ENCODE measurements at places on chromosomes 7 and 10.

GRCh38 chr7:78616539-78616938 lies 818.0 kb downstream of the PHTF2 start:
- no peak for DNase-seq

DNA sequence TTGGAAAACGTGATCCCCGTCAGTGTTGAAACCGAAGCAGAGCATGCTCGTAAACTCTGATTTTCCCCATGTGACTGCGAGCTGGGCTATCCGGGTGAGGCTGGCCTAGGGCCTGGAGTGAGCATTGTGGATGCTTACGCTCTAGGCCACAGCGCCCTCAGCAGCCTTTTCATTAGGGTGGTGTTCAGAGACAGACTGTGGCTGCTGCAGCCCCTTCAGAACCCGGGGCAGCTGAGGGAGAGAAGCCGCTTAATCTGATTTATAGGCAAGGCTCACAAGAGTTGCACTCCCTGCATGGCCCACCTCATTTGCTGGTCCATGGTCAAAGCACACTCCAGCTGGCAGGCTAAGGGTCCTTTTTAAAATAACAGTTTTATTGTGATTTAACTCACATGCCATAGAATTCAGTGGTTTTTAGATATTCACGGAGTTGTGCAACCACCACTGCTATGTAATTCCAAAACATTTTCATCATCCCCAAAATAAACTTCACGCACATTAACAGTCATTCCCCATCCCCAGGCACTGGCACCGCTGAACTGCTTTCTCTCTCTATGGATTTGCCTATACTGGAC lies 72.5 kb downstream of the SYPL1 start:
- no peak for DNase-seq

DNA sequence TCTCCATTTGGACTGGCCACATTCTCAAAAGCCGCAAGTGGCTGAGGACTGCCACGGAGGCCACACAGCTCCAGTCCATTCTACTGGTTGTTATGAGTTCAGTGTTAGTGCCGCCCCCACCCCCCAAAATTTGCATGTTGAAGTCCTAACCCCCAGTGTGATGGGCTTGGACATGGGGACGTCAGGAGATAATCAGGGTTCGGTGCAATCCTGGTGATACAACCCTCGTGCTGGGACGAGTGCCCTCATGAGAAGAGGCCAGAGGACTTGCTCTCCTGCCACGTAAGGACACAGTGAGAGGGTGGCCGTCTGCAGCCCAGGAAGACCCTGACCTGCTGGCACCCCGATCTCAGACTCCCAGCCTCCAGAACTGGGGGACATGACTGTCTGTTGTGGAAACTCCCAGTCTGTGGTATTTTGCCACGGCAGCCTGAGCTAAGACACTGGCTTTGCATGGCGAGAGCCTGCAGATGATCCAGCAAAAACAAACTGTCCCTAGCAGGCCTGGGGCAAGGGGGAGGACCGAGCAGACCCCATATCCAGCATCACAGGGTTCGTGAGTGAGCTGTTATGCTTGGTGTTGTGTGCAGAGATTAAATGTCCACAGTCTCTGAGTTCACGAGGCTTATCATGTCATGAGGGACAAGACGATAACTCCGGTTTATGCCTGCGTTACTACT lies 41.5 kb upstream of the INSIG1 start:
- DNase-seq, result no peak

- no peak for DNase-seq
Measured at GRCh38 chr10:8116474-8116873, 62.0 kb downstream of the GATA3 start.

DNA sequence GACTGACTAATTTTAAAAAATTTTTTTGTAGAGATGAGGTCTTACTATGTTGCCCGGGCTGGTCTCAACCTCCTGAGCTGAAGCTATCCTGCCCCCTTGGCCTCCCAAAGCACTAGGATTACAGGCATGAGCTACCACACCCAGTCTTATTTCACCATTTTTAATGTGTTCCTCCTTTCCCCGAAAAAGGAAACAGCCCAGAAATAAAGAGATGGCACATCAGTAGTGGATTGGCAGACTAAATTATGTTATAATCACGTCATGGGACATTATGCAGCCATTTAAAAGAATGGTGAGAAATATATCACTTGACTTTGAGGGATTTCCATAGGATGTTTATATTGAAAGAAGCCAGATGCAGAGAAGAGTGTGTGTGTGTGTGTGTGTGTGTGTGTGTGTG lies 40.5 kb downstream of the CAPZA2 start:
- no peak for DNase-seq

DNA sequence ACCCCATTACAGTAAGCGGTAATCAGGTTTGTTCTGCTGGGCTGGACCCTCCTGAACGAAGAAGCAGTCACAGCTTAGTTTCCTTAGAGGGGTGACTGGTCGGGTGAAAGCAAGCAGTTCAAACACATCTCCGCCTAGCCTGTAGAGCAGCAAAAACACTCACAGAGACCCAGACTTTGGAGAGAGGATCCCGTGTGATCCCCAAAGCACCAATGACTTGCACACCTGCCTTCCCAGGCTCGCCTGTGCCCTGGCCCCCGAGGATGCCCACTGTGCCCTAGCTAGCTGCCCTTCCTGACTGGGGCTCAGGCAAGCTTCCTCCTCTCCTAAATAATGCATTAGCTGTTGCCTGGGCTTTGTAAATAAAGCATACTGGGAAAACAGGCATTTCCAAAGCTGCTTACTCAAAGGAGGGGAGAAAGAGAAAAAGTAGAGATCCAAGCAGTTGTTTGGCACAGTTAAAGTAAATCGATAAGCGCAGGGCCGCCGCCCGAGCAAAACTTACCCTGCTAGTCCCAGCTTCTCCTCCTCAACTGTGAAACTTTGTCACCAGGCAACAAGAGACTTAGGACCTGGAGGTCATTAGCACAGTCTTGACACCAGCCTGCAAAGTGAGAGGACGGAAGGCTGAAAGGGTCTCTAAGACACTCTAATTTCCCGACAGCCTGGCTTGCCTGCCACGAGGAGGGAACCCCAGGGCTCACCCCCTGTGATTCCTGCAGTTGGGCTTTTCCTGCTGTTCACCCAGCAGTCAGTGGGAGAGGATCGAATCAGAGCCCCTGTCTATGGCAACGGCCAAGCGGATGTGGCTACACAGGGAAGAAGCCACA lies 4.8 kb downstream of the LRRC18 start:
- DNase-seq, result no peak

DNA sequence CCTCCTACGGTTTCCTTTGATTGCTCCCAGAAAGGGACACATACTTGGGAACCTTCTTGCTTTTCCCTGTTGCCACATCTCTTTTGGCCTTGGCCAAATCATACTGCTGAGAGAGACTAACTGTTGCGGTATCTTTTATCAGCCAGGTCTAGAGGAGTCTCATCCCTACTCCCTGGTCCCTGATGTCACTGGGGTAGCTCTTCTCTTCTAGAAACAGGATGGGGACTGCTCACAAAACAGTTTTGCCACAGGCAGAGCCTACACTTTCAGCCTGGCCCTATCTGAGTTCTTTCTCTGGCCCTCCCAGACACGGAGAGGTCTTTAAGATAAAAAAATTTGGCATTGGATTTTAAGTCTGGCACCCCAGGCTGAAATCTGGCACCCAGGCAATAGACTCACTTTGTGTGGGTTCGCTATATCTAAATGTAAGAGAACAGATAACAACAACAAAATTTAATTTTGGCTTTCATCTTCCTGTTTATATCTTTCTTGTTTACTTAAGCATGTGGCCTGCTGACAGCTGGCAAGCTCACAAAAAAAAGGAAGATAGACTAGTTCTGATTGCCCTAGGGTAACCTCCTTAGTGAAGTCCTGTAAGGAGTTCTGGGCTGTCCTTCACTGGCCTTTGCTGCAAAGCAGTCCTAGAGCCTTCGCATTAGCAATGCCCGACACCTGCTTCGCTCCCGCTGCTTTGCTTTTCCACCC lies 228.3 kb upstream of the NPVF start:
- DNase-seq, result no peak

DNA sequence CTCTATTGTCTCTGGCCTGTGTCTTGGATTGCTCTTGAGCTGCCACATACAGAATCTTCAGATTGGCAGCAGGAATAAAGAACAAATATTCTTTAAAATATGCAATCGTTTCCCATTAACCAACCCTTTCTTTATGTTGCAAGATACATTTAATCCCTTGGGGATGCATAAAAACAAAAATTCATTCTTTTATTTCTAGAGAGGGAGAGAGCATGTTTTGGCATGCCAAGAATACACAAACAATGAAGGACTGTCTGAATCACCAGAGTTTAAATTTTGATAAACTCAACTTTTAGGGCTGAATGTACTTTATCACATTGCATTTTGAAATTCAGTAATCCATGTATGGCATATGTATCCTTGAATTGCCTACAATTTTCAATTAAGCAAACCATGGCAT lies 154.3 kb upstream of the SEMA3D start:
- no peak for DNase-seq

DNA sequence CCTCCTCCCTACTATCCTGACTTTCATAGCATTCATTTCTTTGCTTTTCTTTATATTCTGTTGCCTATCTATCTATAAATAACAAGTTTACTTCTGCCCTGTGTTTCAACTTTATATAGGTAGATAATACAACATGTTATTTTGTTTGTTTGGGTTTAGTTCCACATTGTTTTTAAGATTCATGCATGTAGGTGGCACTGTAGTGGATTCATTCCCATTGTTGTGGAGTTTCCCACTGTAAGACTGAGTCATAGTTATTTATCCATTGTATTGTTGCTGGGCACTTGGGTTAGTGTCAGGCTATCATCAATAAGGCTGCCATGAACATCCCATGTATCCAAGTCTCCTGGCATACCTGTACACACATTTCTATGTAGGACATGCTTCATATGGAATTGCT lies 127.7 kb downstream of the ARHGAP22 start:
- DNase-seq, result no peak

DNA sequence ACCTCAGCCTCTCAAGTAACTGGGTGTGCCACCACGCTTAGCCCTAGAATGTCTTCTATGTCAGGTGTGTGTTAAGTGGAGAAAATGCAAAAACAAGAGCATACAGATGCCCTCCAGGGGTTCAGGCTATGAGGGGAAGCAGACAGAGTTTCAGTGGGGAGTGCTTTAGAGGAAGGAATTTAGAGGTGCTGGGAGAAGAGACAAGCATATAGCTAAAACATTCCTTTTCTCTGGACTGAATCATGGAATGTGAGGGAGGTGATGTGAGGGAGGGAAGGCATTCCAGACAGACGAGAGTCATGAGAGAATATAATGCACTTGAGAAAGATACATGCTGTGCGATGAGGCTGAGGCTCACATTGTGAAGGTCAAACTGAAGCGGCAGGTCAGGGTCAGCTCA lies 6.6 kb upstream of the ZNF786 start:
- DNase-seq, result no peak

- DNase-seq, result no peak
Measured at GRCh38 chr10:59627366-59628018, 82.2 kb downstream of the SLC16A9 start.

DNA sequence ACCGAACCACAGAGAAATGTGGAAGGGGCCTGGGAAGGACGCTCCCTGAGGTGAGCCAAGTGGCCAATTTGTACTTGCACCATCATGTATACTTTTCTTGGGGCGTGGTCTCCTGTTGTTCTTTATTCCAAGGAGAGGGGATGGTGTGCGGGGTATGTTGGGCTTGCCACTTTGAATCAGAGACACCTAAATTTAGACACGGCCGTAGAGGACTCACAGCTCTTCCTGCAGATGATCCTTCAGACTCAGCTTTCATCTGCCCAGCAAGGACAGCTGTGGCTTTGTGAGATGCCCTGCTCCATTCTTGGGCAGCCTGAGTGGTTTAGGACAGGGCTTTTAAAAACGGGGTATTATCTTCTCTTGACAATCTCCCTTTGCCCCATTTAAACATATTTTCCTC lies 473.2 kb downstream of the REEP3 start:
- DNase-seq, result no peak

GRCh38 chr10:114265392-114266053 lies 26.5 kb downstream of the VWA2 start:
- no peak for DNase-seq

GRCh38 chr10:79420974-79421688 lies 24.3 kb downstream of the ZCCHC24 start:
- no peak for DNase-seq

DNA sequence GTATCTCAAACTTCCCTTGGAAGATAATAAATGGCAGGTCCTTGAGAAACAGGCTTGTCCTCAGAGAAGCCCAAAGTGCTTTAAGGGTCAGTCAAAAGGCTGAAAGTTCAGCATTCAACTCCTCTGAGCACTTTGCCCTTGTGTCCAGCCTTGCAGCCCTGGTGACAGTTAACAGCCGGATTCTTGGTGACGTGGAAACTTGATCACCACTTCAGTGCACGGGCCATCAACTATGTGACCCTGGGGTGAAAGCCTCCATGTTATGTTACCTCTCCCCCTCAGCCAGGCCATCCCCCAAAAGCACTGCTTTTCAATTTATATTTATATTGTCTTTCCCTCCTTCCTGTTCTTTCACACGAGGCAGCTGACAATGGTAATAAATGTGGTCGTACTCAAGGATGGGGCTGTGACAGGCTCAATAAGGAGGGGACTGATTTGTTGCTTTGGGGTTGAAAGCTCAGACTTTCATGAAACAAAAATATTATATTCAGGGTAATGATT lies 164.0 kb upstream of the NRP1 start:
- no peak for DNase-seq

- no peak for DNase-seq
Measured at GRCh38 chr7:30430777-30431176, 47.8 kb downstream of the NOD1 start.

DNA sequence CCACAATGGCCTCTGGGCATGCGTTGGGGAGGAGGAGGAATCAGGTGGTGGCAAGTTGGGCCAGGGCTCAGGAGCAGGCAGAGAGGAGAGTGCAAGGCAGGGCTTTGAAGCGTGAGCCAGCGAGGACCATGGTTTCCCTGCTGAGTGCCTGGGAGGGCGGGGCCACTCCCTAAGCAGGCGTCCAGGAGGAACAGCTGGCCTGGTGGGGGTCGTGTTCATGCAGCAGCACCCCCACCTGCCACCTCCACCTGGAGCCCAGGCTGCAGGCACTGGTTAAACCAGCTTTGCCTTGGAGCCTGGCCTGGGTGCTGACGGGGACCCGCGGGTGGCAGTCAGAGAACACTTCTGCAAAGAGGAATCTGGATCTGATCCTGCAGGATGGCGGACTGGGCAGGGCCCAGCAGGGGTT lies 24.2 kb upstream of the AQP1 start:
- DNase-seq, result no peak

DNA sequence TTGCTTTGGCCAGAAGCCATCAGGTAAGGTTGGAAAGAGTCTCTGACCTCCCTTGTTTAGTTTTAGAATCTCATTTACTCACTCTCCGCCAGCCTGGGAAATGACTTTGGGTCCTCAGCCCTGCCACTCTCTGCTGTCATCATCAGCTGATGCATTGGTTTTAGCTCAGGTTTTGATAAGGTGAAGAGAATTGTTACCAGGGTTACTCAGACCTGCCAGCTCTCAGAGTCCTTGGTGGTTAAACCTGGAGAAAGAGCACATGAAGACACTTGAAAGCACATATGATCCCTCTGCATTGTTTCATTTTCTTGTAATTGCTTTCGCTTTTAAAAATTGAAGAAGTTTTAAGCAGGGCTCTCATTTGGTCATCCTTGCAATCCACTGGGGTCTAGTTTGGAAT lies 4.0 kb upstream of the CROT start:
- DNase-seq, result no peak

All from NCI-H2081 treated with DMSO at 0.1 percent for 48 hours (cell line).